ENCODE measurements at places on chromosomes 3 and 15. TPM values are rescaled to one million over a fixed set of nuclear protein-coding genes. Genes with fewer than 3 reads are reported as not detected.
A peak's percentile ranks its signal among the peaks of the same experiment; 100 is the strongest.

- H3K36me3 ChIP-seq: no peaks in the 10 kb centered on the region
- H3K4me3 ChIP-seq: no peak overlapping the region
- peak; percentile 28 for DNase-seq
- H3K27me3 ChIP-seq: peaks cover 9% of the 10 kb centered on the region
- H3K4me1 ChIP-seq: peaks cover 17% of the 10 kb centered on the region
Observed at GRCh38 chr3:111864821-111865656, 6.0 kb downstream of the PHLDB2 start.

DNA sequence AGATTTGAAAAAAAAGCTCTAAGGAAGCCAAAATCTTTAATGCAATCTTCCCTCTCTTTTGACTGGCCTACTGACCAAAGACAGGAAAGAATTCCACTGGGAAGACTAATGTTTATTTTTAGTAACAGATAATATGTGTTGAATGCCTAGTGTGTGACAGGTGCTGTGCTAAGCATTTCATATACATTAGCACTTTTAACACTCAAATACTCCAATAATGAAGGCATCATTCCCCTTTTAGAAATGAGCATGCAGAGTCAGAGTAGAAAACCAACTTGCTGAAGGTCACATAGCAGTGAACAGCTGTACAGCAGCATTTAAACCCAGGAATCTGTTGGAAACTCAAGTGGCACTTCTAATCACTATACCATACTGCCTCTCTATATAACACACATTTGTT is 170.6 kb downstream of the MINAR1 start:
- no peaks in the 10 kb centered on the region for H3K4me1 ChIP-seq
- DNase-seq: no peak
- H3K4me3 ChIP-seq: no peak overlapping the region
- H3K27ac ChIP-seq: no peak overlapping the region
- no peaks in the 10 kb centered on the region for H3K36me3 ChIP-seq

GRCh38 chr3:61877359-61878138 is 316.2 kb downstream of the PTPRG start:
- peaks cover 20% of the 10 kb centered on the region for H3K4me1 ChIP-seq
- no peaks in the 10 kb centered on the region for H3K27me3 ChIP-seq
- peak overlapping the region; percentile 1 for H3K27ac ChIP-seq
- no peak overlapping the region for H3K4me3 ChIP-seq
- no peak for DNase-seq
- no peaks in the 10 kb centered on the region for H3K36me3 ChIP-seq

GRCh38 chr15:40744815-40745152 is 10.3 kb downstream of the RMDN3 start:
- H3K27ac ChIP-seq: no peak overlapping the region
- no peak for DNase-seq
- no peak overlapping the region for H3K4me3 ChIP-seq
- no peaks in the 10 kb centered on the region for H3K27me3 ChIP-seq
- peaks cover 18% of the 10 kb centered on the region for H3K4me1 ChIP-seq

DNA sequence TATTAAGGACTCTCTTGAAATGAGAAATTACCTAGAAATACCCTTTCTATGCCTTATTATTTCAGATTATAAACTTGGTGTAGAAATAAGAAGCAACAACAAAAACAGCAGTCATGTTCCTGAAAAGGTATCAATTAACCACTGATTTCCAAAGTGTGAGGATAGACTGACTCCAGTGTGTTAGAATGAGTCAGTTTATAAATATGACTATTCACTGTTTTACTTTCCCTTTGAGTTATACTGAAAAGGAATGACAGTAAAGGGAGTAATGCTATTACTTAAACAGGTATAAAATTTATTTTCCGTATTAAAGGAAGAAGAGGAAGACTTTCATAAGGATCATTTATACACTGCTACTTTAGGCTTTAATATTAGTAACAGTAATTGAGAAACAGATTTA is 12.9 kb downstream of the GMNC start:
- no peaks in the 10 kb centered on the region for H3K4me1 ChIP-seq
- no peaks in the 10 kb centered on the region for H3K36me3 ChIP-seq
- no peak for DNase-seq
- H3K4me3 ChIP-seq: no peak overlapping the region
- H3K27me3 ChIP-seq: no peaks in the 10 kb centered on the region

DNA sequence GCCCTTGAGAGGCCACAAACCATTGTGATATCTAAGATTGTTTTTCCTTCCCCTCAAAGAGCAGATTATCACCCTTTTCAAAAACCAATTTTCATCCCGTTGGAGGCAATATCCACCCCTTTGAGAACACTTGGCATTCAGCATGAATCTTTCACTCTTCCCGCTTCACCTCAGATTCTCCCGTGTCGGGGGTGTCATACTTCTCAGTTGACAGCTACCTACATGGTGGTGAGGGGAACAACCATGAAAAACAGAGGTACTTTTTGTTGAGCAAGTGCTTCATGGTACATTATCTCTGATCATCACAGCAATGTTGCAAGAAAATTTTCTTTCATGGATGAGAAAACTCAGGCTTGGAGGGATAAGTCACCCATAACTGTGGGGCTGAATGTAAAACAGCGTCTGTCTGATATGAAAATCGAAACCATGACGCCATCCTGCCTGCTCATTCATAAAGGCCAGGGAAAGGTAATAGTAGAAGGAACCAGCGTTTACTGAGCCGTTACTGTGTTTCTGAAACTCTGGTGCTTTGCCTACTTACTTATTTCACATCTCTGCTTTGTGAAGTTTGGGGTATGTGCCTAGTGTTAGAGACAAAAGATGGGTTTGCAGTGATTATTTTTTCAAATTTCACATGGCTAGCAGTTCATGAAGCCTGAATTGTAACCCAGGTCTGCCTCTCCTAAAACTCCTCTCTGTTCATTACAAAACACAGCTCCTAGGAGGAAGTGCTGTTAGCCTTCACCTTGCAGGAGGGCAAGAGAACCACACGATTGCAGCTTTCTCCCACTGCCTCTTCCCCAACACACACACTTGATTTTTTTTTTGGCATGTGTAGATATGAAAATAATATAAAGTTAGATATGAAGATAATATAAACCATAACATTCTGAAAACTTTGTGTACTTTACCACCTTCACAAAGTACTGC is 35.4 kb downstream of the SV2B start:
- no peak overlapping the region for H3K4me3 ChIP-seq
- no peak for DNase-seq
- no peaks in the 10 kb centered on the region for H3K4me1 ChIP-seq
- H3K27me3 ChIP-seq: peaks cover 3% of the 10 kb centered on the region
- no peak overlapping the region for H3K27ac ChIP-seq

DNA sequence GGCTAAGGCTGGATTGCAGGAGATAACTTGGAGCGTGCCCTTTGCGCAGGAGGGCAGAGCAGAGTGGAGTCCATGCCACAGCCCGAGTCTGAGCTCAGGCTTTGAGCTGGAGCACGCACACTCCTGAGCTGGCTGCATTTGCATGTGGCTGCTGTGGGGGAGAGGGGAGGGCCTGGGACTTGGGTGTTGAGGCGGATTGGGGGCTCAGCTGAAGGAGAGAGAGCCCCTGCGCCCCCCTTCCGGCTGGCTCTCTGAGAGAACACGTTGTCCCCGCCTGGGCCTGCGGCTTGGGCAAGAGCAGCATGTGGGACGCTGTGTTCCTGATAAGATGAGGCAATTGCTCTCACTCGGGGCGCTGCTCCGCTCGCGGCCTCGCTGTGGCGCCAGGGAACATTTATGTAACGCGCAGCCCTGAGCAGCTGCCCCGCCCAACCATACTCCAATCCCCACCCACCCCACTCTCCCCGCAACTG is 39.1 kb downstream of the KLF13 start:
- peaks cover 99% of the 10 kb centered on the region for H3K4me1 ChIP-seq
- H3K4me3 ChIP-seq: peak overlapping the region; percentile 8
- no peaks in the 10 kb centered on the region for H3K36me3 ChIP-seq
- H3K27ac ChIP-seq: peak overlapping the region; percentile 86

DNA sequence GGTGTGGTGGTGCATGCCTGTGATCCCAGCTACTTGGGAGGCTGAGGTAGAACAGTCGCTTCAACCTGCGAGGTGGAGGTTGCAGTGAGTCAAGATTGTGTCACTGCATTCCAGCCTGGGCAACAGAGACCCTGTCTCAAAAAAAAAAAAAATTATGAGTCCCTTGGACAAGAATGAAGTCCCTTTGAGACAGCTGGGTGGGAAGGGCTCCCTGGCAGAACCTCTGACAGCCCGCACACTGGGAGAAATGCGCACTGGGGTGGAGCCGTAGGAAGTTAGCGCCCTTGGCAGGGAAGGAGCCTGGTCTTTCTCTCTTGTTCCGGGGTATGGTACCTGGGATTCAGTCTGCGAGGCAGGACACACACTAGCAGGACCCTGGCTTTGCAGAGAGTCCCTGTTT is 51.4 kb downstream of the SLC30A4 start:
- no peak overlapping the region for H3K27ac ChIP-seq
- no peak for DNase-seq
- no peaks in the 10 kb centered on the region for H3K4me1 ChIP-seq
- no peak overlapping the region for H3K4me3 ChIP-seq

DNA sequence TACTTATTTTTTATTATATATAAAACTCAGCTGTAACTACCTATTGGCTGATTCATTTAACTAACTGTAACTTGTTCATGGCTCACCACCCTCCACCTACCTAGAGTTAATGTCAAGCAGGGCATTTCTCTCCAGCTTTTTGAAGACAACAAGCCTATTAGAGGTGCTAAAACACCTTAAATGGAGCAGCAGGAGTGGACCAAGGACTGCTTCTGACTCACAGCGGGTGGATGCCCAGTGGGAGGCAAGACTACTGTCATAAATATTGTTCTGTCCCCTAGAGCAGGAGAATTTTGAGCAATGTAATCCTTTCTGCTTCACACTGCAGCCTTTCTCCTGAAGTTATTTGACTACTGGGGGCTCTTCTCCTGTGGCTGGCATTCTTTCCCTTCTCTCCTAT is 146.9 kb downstream of the CLSTN2 start:
- H3K36me3 ChIP-seq: no peaks in the 10 kb centered on the region
- DNase-seq: no peak
- no peak overlapping the region for H3K4me3 ChIP-seq
- H3K4me1 ChIP-seq: no peaks in the 10 kb centered on the region
- H3K27ac ChIP-seq: no peak overlapping the region

DNA sequence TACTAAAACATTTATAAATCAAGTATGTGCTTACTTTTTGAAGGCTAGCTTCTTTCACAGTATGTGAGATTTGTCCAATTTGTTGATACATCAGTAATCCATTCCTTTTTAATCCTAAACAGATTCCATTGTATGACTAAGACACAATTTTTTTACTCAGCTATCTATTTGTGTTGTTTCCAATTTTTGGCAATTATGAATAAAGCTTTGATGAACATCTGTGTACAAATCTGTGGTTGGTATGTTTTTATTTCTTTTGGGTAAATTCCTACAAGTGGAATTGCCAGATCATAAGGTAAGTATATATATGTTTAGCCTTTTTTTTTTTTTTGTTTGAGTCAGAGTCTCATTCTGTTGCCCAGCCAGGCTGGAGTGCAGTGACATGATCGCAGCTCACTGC is 56.2 kb upstream of the VEPH1 start:
- no peaks in the 10 kb centered on the region for H3K27me3 ChIP-seq
- H3K27ac ChIP-seq: no peak overlapping the region
- H3K4me1 ChIP-seq: no peaks in the 10 kb centered on the region
- no peaks in the 10 kb centered on the region for H3K36me3 ChIP-seq
- no peak overlapping the region for H3K4me3 ChIP-seq

DNA sequence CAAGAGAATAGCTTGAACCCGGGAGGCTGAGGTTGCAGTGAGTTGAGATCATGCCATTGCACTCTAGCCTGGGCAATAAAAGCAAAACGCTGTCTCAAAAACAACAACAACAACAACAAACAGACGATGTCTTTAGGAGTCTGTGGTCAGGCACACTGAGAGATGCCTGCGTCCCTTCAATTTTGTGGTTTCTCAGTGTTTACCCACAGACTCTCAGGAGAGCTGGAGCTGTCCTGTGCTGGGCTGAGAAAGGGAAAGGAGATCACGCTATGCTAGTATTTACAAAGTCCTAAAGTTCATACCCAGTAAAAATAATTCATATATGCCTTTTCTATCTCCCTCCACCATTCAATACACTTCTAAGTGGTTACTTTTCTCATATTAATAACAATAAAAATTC is 6.3 kb downstream of the LAMP3 start:
- H3K4me3 ChIP-seq: no peak overlapping the region
- no peak for DNase-seq
- H3K4me1 ChIP-seq: no peaks in the 10 kb centered on the region
- H3K27ac ChIP-seq: no peak overlapping the region
- H3K36me3 ChIP-seq: no peaks in the 10 kb centered on the region

DNA sequence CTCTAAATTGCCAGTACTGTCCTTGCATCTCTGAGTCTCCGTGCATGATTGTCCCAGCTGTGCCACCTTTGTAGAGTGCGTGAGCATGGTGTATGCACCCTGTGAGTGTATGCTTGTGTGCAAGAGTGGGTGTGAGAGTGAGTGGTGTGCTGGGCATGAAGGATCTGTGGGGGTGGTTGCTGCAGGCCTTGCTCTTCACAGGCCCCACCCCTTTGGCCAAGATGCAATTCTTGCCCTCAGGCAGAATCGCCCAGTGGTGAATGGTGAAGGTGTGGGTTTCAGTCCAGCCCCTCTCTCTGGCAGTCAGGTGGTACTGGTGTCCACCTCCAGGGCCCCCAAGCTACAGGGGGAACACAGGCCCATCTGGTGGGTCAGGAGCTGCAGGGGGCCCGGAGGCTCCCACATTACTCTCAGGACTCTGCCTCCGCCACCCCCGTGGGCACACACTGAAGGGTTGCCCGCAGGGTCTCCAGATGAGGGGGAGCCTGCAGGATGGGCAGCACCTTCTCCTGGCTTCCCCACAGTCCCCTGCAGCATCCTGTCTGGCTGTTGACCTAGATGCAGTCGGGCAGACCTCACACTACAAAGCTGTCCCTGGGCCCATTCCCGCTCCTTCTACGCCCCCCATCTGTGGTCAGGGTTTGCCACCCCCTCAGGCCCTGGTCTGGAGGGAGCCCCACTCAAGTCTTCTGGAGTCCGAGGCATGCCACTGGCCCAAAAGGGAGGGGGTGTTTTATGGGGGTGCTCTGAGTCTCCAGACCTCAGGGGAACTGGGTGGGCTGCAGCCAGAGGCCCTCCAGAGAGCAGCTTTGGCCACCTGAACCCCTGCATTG is 8.3 kb upstream of the ROPN1B start:
- no peak overlapping the region for H3K4me3 ChIP-seq
- no peaks in the 10 kb centered on the region for H3K27me3 ChIP-seq
- no peaks in the 10 kb centered on the region for H3K36me3 ChIP-seq
- DNase-seq: no peak
- H3K4me1 ChIP-seq: no peaks in the 10 kb centered on the region

DNA sequence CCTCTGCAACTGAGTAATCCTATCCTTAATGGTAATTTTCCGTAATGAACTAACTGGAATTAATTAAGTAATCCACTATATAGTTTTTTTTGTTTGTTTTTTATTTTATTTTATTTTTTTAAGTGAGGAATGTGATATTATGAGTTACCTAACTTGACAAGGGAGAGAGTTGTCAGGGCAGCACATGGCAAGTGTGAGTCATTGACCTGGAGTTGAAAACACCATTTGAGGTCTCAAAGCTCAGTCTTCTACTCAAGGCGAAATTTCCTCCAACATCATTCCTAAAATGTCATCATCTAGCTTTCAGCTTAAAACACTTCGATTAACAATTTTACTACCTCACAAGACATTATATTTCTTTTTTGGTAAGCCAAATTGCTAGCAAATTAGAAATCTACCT is 87.8 kb downstream of the NECTIN3 start:
- no peak overlapping the region for H3K27ac ChIP-seq
- H3K36me3 ChIP-seq: no peaks in the 10 kb centered on the region
- DNase-seq: no peak
- H3K4me1 ChIP-seq: no peaks in the 10 kb centered on the region
- H3K27me3 ChIP-seq: no peaks in the 10 kb centered on the region

The ESYT3 gene
- 44.4 TPM for total RNA-seq

The GATM gene
- total RNA-seq: 6.8 TPM

The GOLGA8S gene
- 0.29 TPM for total RNA-seq

The CMTM7 gene
- total RNA-seq: 46.7 TPM

The AADACL2 gene
- not detected for total RNA-seq

The SENP8 gene
- total RNA-seq: 3.1 TPM

The DLL4 gene
- total RNA-seq: 10.4 TPM

The PIK3CB gene
- 31.7 TPM for total RNA-seq
